ENCODE measurements at places on chromosomes 3 and 15. TPM values are rescaled to one million over a fixed set of nuclear protein-coding genes. Genes with fewer than 3 reads are reported as not detected.

GRCh38 chr3:30754426-30754825 is 140.0 kb downstream of the GADL1 start:
- no peak for DNase-seq

DNA sequence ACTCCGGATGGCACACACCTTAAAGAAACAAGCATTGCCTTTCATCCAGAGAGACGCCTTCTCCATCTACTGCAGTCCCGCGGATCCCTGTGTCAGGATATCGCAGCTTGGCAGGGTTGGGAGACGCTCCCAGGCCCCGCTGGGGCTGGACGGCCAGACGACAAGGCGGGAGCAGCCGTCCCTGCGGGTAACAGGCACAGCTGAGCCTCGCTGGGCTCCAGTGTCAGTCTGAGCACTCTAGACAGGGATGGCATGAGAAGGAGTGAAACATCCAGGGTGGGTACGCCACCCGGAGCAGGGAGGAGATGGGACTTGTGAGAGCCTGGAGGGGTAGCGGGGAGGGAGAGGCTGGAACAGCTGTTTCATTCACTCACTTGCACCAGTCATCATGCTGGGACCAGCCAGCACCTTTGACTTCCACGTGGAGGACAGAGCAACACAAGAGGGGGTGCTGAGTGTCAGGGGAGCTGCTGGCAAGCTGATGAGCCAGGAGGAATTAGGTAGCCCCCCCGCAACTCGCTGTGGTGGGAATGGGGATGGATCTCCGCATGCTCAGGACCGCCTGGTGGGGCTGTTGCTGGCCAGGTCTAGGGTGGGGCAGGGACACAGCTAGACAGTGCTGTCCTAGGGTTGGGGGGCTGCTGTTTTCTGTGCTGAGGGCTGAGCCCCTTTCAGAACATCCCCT is 31.6 kb upstream of the SNRPA1 start:
- no peak for DNase-seq

DNA sequence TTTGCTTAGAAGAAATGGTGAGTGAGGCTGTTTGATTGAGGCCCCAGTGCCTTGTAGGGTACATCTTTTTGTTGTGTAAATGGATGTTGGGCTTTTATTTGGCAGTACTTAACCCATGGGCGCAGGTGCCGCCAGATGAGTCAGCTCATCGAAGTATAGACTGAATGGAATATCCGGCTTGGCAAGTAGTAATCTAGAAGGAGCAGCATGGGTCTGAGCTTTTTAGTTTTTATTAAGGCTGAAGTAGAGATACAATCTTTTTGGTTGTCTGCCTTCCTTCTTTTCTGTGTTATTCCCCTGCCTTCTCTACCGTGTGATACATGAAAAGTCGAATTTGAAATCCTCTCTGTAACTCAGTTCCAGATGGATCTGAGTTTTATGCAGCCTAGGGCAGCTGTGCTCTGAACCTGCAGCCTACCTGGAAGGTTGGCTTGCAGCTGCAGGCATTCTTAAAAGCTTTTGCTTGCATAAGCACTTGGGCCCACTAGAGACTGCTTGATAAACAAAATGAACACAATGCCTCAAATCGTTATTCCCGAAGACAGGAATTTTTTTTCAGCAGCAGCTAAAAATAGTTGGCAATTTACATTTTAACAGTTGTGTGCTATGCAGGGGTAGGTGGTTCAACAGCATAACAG is 177.5 kb upstream of the CGNL1 start:
- DNase-seq, result no peak

DNA sequence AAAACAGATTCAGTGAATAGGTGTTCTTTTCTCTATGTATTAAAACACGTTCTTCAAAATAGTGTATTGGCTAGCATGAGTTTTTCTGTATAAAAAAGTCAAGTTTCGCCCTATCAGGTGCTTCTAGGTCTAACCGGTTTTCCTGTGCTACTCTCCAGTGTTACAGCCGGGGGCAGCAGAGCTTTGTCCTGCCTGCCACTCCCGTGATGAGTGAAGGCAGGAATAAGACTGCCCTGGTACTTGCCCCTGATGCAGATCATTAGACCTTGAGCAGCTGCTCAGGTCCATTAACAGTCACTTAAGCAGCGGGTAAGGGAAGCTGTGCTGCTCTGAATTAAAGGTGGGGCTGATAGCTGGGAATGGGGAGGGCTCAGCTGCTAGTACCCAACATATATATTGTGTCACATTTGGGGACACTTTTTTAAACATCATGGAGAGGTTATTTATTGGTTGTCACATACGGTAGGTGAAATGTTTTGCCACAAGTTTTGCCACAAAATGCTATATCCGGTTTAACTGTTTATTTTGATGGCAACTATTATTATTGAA is 1.3 kb upstream of the UNC13C start:
- DNase-seq, result no peak

DNA sequence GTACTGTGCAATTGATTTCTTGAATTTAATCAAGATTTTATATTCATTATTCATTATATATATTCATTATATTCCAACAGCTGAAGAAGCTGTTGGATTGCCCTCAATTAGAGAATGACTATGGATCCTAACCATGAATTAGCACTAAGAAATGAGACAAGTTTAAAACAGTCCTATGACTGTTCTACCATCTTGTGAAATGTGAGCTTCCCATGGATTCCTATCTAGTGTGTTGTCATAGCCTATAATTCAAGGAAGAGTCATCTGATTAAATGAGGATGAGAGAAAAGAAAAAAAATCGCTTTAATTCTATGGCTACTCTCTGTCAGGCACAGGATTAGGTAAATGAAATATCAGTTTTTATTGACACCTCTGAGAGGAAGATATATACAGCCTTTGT is 696.6 kb upstream of the NAALADL2 start:
- DNase-seq, result no peak

The PLA2G4E gene
- not detected for total RNA-seq

Measured in T-cell (primary cell).